ENCODE measurements at places on chromosomes 13 and 19. TPM values are rescaled to one million over a fixed set of nuclear protein-coding genes. Genes with fewer than 3 reads are reported as not detected.

Gene HCN2
- total RNA-seq, result 0.62 TPM

Gene ZNF763
- total RNA-seq, result 2.4 TPM

Gene ATP4A
- not detected for total RNA-seq

Gene LYL1
- total RNA-seq, result 0.87 TPM

Gene MAST3
- 4.5 TPM for total RNA-seq

Gene OR1M1
- total RNA-seq, result not detected

Data from aortic smooth muscle cell (primary cell).